ENCODE measurements at places on chromosomes 6 and 20. TPM values are rescaled to one million over a fixed set of nuclear protein-coding genes. Genes with fewer than 3 reads are reported as not detected.

The TAAR6 gene
- total RNA-seq, result not detected

The TRIM10 gene
- total RNA-seq, result 0.15 TPM

The OR2H1 gene
- 0.53 TPM for total RNA-seq

The EEF1A2 gene
- 239 TPM for total RNA-seq

The PI3 gene
- total RNA-seq, result 46.2 TPM

The EYS gene
- total RNA-seq, result 1.1 TPM

The TNFRSF6B gene
- total RNA-seq, result not detected

The KCNK16 gene
- not detected for total RNA-seq

The MAS1 gene
- 0.19 TPM for total RNA-seq

The SYCP2L gene
- 2.6 TPM for total RNA-seq

The RIPK1 gene
- total RNA-seq, result 20.4 TPM

The CST2 gene
- 0.29 TPM for total RNA-seq

The KIAA1755 gene
- total RNA-seq, result 0.44 TPM

The BTN1A1 gene
- not detected for total RNA-seq

The NR2E1 gene
- 1.2 TPM for total RNA-seq

The VSX1 gene
- total RNA-seq, result 59.2 TPM

The TAAR5 gene
- not detected for total RNA-seq

The SLC44A4 gene
- 0.11 TPM for total RNA-seq

The CRISP2 gene
- not detected for total RNA-seq

The MAVS gene
- total RNA-seq, result 7.5 TPM

The RAD21L1 gene
- total RNA-seq, result not detected

The RNF114 gene
- total RNA-seq, result 30.1 TPM

The PRL gene
- not detected for total RNA-seq

The DLL1 gene
- total RNA-seq, result 85.0 TPM

The PMEPA1 gene
- total RNA-seq, result 2.8 TPM

The FAM50B gene
- 6.7 TPM for total RNA-seq

Measured in motor neuron (in vitro differentiated cells).